Bronchial smooth muscle cell (primary cell): ENCODE measurements at places on chromosomes 7 and 10. TPM values are rescaled to one million over a fixed set of nuclear protein-coding genes. Genes with fewer than 3 reads are reported as not detected.

The GARIN1A gene
- 0.52 and 0.63 TPM in 2 replicates for total RNA-seq

The CSGALNACT2 gene
- 12.5 and 17.6 TPM in 2 replicates for total RNA-seq

The NACAD gene
- total RNA-seq, result 1.7 and 2.8 TPM in 2 replicates

The PIP gene
- total RNA-seq, result not detected in 2 replicates

The CCNJ gene
- total RNA-seq, result 3.0 and 5.1 TPM in 2 replicates

The FAM24B gene
- total RNA-seq, result 7.3 and 10.7 TPM in 2 replicates

The NPFFR1 gene
- total RNA-seq, result under 0.01 TPM in 1 of 2 replicates, not detected in the other

The STK31 gene
- total RNA-seq, result under 0.01 TPM in 1 of 2 replicates, not detected in the other

The ZNF804B gene
- not detected in 2 replicates for total RNA-seq

The RFC2 gene
- total RNA-seq, result 9.5 and 11.2 TPM in 2 replicates

The CLEC5A gene
- not detected in 2 replicates for total RNA-seq

The ATP6V0A4 gene
- not detected in 2 replicates for total RNA-seq

The SH3PXD2A gene
- total RNA-seq, result 12.0 and 17.3 TPM in 2 replicates

The TDRD1 gene
- total RNA-seq, result 0.16 TPM in 1 of 2 replicates, not detected in the other

The NPTX2 gene
- under 0.01 TPM in 1 of 2 replicates, not detected in the other for total RNA-seq

The PLEKHA8 gene
- 5.2 and 7.1 TPM in 2 replicates for total RNA-seq

The SPDYE1 gene
- under 0.01 TPM in 1 of 2 replicates, not detected in the other for total RNA-seq

The LIPF gene
- total RNA-seq, result not detected in 2 replicates

The PTPN20 gene
- total RNA-seq, result under 0.01 and 0.09 TPM in 2 replicates

The ACBD7 gene
- 0.43 and 0.79 TPM in 2 replicates for total RNA-seq

The NODAL gene
- not detected in 2 replicates for total RNA-seq

The PRPS1L1 gene
- not detected in 2 replicates for total RNA-seq
